ENCODE measurements at places on chromosomes 4 and X.

DNA sequence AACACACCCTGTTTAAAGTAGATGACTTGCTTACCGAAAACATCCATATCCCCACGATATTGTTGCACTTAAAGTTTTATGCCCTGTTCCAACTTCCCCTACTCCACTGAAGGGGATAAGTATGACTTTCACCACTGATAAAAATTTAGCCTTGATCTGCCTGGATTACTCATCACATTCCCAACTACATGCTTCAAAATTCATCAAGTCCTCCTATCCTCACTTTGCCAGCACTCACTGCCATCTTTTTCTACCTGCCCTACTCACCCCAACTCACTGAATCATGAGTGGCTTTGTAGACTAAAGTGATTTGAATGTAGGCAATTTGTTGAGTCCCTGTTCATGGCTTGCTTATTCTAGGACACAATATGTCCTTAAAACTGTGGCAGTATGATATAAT lies 12.2 kb upstream of the GPRIN3 start:
- DNase-seq = no peak

DNA sequence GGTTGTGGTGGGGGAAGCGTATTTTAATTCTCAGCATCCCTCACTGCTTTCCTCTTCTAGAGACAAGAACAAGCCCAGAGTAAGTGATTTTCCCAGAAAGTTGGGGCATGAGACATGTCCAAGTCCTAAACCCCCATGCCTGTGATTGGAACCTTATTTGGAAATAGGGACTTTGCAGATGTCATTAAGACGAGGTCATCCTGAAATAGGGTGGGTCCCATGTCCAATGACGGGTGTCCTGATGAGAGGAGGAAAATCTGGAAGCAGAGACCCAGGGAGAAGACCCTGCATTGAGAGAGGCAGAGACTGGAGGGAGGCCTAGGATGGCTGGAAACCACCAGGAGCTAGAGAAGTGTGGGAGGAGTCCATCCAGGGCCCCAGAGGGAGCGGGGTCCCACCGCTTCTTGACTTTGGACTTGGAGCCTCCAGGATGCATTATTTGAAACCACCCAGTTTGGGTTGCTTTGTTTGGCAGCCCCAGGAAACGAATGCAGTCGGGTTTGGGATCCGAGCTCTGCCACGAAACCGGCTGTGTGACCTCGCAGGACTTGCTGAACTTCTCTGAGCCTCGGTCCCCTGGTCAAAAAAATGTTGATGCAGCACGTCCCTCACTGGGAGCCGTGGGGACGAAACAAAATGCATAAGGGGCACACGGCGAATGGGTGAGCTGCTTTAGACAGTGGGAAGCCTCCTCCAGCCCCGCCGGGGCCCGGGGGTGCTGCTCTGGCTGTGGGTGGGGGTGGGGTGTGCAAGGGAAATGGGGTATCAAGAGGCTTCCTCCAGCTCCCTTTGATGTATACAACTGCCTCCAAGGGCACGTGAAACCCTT lies 113.9 kb downstream of the CPZ start:
- no peak for DNase-seq

DNA sequence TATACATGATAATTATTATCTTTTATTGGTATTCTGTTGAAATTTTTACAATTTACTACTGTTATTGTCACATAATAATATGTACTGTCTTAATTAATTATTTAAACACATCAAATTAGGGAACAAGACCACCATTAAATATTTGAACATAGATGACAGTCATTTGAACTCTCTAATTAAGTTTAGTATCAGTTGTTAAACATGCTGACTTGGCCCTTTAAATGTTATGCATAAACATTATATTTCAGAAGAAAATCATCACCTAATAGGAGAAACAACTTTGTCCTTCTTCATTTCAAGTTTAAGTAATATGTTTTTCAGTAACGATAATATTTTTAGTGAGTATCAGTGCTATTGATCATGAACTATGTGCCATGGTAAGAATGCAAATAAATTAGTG lies 623.5 kb upstream of the GNPDA2 start:
- DNase-seq = no peak

DNA sequence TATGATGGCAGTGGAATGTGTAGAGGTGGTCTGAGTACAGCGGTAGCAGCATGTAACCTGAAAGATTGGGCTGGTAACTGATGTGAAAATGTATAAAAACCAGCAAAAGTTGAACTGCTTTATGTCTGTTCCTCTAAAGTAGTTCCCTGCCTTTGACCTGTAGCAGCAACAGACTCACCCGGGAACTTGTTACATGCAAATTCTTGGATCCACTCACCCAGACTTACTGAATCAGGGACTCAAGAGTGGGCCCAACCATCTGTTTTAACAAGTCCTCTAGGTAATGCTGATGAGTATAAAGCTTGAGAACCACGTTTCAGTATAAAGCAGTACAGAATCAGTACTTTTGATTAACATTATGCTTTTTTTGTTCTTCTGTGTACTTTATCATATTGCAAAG lies 84.7 kb downstream of the RAP1GDS1 start:
- DNase-seq = no peak

- DNase-seq = no peak
Measured at GRCh38 chrX:38172596-38172995, 48.1 kb downstream of the SRPX start.

- DNase-seq = peak; percentile 32
Measured at GRCh38 chr4:95155759-95156451, 392.9 kb downstream of the UNC5C start.

DNA sequence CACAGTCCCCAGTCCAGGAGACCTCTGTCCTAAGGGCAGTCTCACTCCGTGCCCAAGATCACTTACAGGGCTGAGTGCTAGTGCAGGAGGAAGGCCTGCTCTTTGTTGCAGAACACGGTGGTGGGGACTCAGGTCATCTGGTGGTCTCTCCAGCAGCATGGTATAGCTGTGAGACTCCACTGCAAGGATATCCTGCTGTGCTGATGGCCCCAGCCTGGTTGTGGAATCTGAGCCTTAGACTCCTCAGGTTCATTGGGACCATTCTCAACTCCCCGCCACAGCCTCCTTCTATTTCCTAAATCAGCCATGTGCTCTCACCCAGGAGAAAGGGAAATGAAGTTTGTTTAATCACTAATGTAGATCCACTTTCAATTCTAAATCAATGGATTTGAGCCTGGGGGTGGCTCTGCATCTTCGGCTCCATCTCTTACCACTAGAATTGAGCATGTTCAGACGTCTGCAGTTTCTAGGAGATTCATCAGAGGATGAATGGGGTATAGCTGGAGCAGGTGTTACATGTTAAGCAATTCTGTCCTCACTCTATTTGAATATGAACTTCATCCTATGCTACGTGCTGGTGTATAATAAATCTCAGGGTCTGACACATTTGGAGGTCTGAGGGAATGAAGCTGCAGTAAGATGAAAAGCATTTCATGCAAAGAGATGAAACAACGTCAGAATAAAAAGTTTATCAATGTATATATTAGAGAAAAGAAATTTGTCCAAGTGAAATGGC lies 189.2 kb downstream of the MGST2 start:
- DNase-seq = no peak

DNA sequence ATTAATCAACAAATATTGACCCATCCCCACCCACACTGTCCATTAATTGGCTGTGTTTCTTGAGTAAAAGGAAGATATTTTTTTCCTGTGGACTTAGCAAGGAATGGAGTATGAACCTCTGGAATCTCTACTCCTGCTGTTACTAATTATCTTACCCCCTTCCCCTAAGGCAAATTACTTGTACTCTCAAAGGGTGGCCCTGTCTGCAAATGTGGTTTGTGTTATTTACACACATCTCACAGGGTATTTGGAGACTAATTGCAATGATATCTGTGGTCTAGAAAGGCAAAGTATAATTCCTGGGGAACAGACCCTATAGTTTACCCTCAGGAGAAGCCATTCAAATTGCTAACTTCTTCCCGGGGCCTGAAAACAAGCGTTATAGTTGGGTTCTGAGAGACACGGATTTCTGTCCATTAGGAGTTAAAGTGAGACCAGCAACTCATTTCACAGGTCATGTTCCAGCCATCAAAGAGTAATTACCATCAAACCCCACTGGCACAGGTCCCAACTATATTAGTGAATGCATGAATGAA lies 133.0 kb upstream of the RASGEF1B start:
- DNase-seq = no peak

DNA sequence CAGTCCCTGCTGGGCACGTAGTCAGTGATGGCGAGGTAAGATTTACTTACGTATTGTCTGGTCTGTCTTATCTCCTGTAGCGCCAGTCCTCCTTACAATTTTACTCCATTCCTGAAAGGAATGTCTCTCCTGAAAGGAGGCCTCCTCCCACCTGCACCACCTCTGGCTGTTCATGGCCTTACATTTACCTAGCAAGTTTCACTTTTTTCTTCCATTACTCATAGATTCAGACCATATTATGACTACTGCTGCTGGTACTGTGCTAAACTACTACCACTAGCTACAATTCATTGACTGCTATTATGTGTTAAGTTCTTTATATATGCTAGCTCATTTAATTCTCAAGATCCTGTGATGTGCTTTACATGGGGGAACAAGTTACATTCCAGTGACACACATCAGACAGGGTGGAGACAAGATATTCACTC lies 189.9 kb downstream of the BMPR1B start:
- no peak for DNase-seq

DNA sequence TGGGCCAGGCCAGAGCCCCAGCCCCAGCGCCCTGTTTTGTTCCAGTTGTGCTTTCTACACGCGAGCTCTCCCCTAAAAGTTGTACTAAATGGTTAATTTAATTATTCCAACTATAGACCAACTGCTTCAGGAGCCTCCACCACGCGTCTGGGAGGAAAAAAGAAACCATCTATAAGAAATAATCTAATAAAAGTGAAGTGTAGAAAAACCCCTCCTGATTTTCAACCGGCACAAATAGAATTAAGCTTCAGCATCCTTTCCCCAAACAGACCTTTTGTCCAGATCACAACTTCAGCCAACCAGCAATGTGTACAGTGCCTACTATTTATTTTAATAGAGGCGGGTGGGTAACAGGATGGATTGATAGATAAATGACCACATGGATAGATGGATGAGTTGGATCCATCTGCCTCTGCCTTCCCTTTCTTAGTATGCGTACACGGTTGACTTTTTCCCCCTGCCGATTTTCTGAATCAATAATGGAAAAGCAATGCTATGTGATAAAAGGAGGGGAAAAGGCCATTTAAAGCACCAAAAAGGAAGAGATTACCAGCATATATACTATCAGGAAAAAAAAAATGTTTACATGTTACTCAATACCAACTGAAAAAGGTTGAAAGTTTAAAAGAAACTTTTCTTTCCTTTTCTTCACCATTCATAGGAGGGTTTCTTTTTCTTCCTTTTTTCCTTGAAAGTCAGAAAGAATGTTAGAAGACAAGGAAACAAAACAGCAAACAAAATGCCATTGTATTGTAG lies 3.7 kb upstream of the PHOX2B start:
- no peak for DNase-seq

DNA sequence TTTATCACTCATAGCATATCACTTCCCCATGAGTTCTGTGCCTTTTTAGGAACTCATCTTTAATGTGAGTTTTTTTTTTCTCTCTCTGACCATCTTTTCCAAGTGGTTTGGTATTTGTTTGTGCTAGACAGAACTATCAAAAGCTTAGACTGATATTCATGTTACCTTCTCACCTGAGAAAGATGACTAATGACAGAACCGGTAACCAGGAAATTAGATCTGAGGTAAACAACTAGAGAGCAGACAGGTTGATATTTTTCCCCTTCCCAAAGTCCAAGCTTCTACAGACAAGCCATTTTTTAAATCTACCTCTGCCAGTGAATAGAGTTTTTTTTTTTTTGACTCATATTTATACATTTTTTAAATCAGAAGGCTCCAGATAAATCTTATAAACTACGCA lies 17.0 kb upstream of the SRD5A3 start:
- DNase-seq = no peak

DNA sequence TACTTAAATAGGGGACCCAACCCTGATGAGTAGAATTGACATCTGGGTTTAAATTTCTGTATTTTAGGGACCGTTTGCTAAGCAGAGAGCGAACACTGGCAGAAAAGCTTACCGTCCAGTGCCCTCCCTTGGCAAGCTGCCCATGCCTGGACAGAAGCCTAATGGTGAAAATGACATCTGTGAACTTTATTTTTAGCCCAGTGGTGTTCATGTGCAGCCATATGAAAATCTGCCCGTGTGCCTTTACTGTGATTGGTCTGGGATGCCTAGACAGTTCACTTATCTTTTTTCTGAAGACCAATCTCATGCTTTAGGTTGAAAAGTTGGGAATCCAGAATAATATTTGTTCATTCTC lies 1.1 kb downstream of the STBD1 start:
- DNase-seq = no peak

DNA sequence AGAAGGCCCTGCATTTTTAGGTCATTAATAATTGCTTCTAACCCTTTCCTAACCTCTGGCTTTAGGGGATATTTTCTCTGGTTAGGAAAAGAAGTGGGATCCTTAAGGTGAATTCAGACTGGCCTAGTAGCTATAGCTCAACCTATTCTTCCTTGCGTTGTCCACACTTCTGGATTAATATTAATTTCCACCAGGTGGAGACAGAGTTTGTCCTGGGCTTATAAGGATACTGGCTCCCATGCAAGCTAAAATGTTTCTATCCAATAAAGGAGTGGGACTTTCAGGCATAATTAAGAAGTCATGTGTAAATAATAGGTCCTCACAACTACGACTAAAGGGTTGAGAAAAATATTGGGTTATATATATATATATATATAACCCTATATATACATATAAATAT lies 860.0 kb upstream of the POU3F4 start:
- DNase-seq = no peak

- DNase-seq = no peak
Measured at GRCh38 chrX:46710425-46710824, 48.5 kb downstream of the SLC9A7 start.

DNA sequence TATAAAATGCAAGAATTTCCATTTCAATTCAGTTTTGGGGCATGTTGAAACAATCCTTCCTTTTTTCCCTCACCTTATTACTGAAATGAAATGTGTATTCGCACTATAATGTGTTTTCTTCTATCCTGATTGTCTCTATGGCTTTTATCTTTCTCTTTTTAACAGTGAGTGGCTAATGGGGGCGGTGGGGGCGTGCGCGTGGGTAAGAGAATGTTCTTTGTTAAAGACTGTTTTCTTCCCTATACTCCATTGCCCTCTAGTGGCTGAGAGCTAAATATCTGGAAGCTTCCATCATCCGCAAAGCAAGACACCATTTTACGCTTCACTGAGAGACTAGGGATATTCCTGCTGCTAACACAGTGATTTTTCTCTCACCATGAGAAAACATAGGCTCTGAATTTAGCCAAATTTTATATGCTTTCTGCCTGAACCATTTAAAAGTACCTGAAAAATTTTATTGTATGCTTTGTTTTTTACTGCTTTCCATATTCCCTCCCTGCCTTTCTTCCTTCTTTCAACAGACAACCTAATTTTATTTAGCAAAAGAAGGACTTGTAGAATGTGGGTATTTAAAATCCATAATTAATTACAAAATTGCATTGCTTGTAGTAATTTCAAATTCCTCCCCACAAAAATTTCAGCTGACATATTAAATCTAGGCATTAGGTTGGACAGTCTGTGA lies 194.0 kb downstream of the GASK1B start:
- DNase-seq = peak; percentile 47

GRCh38 chrX:14235004-14235403 lies 205.3 kb upstream of the GEMIN8 start:
- no peak for DNase-seq

GRCh38 chrX:9816084-9816700 lies 30.0 kb downstream of the SHROOM2 start:
- no peak for DNase-seq

- DNase-seq = no peak
Measured at GRCh38 chrX:52556741-52557140, 39.9 kb upstream of the XAGE1B start.

- no peak for DNase-seq
Measured at GRCh38 chr4:143512978-143513313, 556 bp upstream of the SMARCA5 start.
